ENCODE measurements at places on chromosomes 3 and 15. TPM values are rescaled to one million over a fixed set of nuclear protein-coding genes. Genes with fewer than 3 reads are reported as not detected.

DNA sequence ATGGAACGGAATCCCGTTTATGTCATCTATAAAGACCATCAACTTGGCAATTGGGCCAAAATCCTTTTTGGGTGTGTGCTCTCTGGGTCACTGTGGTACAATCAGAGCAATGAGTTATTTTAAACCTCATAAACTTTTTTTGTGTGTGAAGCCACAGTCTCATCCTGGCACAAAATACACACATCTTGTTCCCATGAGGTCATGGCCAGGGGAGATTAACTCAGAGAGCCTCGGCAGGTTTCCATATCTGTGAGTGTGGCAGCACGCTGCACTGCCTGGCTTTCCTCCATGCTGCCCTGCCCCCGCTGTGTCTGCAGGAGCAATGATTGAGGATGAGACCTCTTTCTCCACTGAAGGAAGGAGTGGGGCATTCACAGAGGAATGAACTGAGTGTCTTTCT is 54.0 kb upstream of the DLG1 start:
- no peak overlapping the region for H3K27ac ChIP-seq
- H3K36me3 ChIP-seq, result no peaks in the 10 kb centered on the region
- peaks cover 18% of the 10 kb centered on the region for H3K27me3 ChIP-seq
- DNase-seq, result no peak
- H3K4me1 ChIP-seq, result no peaks in the 10 kb centered on the region

- no peaks in the 10 kb centered on the region for H3K27me3 ChIP-seq
- H3K36me3 ChIP-seq, result peaks cover 60% of the 10 kb centered on the region
- peak overlapping the region; percentile 69 for H3K27ac ChIP-seq
- H3K4me3 ChIP-seq, result peak overlapping the region; percentile 42
- peaks cover 57% of the 10 kb centered on the region for H3K4me1 ChIP-seq
- DNase-seq, result no peak
Observed at GRCh38 chr3:4750306-4750968, 228.8 kb upstream of the BHLHE40 start.

DNA sequence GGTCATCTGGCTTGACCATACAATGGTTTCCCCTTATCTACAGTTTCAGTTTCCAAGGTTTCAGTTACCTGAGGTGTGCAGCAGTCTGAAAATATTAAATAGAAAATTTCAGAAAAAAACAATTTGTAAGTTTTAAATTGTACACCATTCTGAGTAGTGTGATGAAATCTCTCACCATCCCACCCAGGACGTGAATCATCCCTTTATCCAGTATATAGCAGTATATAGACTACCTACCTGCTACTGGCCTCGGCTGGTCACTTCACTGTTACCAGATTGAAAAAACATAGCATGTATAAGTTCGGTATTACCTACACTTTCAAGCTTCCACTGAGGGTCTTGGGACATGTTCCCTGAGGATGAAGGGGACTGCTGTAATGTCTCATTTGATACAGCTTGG is 12.0 kb downstream of the ARIH1 start:
- H3K36me3 ChIP-seq, result peaks cover 21% of the 10 kb centered on the region
- no peak for DNase-seq
- no peaks in the 10 kb centered on the region for H3K27me3 ChIP-seq

DNA sequence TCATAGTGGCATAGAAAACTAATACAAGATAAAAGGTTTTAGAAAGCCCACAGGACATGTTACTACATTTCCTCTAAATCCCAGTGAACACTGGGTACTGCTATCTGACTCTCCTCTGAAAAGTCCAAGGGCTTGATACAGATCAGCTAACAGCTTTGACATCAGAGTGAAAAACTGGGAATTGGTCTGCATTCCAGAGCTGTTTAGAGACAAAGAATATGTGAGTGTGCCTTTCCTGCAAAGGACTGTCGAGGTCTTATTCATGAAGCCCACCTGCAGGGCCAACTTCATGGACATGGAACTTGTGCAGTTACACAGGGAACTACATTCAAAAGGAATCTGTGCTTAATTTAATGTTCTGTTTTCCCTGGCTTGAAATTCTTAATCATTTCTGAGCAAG is 5.2 kb upstream of the TMCO5A start:
- no peak overlapping the region for H3K4me3 ChIP-seq
- no peak overlapping the region for H3K27ac ChIP-seq
- peaks cover 5% of the 10 kb centered on the region for H3K27me3 ChIP-seq

DNA sequence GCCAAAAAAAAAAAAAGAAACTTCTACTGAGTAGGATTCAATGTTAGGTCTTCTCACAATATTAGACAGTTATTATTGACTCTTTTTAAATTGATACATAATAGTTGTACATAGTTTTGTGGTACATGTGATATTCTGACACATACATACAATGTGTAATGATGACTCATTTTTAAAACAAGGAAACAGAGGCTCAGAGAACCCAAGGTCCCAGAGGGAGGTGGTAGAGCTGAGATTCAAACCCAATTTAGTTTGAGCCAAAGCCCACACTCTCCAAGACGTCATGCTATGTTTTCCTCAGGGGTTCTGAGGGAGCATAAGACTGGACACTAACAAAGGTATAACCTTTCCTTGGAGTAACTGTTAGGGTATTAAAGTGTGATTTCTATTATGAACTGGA is 40.6 kb downstream of the MYO5C start:
- H3K27me3 ChIP-seq, result no peaks in the 10 kb centered on the region
- no peak overlapping the region for H3K4me3 ChIP-seq
- H3K4me1 ChIP-seq, result peaks cover 54% of the 10 kb centered on the region
- no peaks in the 10 kb centered on the region for H3K36me3 ChIP-seq
- no peak for DNase-seq
- no peak overlapping the region for H3K27ac ChIP-seq

DNA sequence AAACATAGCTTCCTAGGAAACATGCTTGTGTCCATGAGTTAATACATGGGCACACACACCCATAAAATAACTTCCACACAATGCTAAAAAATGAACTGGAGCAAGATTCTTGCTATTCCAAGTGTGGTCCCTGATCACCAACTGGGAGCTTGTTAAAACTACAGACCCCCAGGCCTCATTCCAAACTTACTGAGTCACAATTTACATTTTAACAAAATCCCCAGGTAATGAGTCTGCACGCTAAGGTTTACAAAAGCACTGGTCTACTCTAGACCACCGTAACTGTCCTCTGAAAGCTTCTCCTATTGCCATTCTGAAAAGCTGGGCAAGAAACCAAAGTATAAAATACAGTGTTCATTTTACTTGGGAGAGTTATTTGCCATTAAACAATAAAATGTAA is 45.4 kb downstream of the IGF2BP2 start:
- H3K4me1 ChIP-seq, result no peaks in the 10 kb centered on the region
- no peak overlapping the region for H3K27ac ChIP-seq
- H3K4me3 ChIP-seq, result no peak overlapping the region
- peaks cover 35% of the 10 kb centered on the region for H3K27me3 ChIP-seq
- no peaks in the 10 kb centered on the region for H3K36me3 ChIP-seq

- no peak overlapping the region for H3K27ac ChIP-seq
- H3K27me3 ChIP-seq, result no peaks in the 10 kb centered on the region
- no peaks in the 10 kb centered on the region for H3K36me3 ChIP-seq
Observed at GRCh38 chr15:48475600-48476395, 144.6 kb downstream of the DUT start.

DNA sequence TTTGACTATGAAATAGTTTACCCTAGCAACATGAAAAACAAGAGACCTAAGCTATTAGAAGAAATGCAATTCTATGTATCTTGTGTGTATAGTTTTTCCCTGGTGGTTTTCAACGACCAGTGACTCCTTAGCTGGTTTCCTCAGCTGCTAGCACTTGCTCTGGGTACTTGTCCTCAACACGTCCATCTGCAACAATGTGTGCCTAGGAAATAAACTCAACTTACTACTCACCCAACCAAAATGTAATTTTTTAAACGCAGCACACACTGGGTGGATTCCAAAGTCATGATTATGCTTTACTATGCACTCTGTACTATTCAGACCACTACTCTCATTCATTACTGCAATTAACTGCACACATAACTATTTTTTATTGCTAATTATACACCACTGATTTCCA is 31.0 kb downstream of the CPA3 start:
- H3K27ac ChIP-seq, result no peak overlapping the region
- no peak for DNase-seq
- peaks cover 10% of the 10 kb centered on the region for H3K27me3 ChIP-seq
- no peaks in the 10 kb centered on the region for H3K36me3 ChIP-seq

DNA sequence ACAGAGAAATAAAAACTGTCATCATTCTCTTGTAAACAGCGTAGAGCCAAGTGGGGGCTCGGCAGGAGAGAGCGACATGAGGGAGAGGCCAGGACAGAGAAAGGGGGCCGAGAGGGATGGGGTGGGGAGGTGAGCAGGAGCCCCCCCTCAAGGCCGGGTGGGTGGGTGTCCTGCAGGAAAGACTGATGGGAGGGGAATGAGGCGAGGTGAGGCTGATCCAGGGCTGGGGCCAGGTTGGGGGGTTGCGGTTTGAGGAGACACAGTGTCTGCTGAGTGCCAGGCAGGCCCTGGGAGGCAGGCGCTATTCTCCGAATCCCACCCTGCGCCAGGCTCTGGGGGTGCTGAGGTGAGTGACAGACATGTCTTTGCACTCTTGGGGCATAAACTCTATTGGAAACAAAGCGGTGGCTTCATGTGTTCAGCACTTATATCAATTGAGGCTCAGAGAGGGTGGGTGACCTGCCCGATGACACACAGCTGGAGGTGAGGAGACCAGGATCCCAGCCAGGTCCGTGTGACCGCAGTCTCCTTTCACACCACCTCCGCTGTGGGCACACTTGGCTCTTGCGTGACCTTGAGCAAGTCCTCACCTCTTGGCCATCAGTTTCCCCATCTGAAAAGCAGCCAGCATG is 19.6 kb upstream of the CSPG4 start:
- H3K36me3 ChIP-seq, result no peaks in the 10 kb centered on the region
- H3K4me3 ChIP-seq, result no peak overlapping the region
- H3K27ac ChIP-seq, result no peak overlapping the region
- H3K4me1 ChIP-seq, result peaks cover 13% of the 10 kb centered on the region
- H3K27me3 ChIP-seq, result peaks cover 28% of the 10 kb centered on the region

- no peaks in the 10 kb centered on the region for H3K36me3 ChIP-seq
- no peak overlapping the region for H3K4me3 ChIP-seq
- peaks cover 14% of the 10 kb centered on the region for H3K27me3 ChIP-seq
- DNase-seq, result no peak
- no peak overlapping the region for H3K27ac ChIP-seq
- no peaks in the 10 kb centered on the region for H3K4me1 ChIP-seq
Observed at GRCh38 chr15:77921664-77922063, 155.8 kb downstream of the TBC1D2B start.

- no peak for DNase-seq
- no peaks in the 10 kb centered on the region for H3K36me3 ChIP-seq
- H3K27me3 ChIP-seq, result no peaks in the 10 kb centered on the region
- H3K27ac ChIP-seq, result no peak overlapping the region
- H3K4me3 ChIP-seq, result no peak overlapping the region
- H3K4me1 ChIP-seq, result no peaks in the 10 kb centered on the region
Observed at GRCh38 chr3:39937874-39938273, 128.5 kb downstream of the MYRIP start.

GRCh38 chr3:173395073-173395411 is 2.5 kb upstream of the NLGN1 start:
- no peaks in the 10 kb centered on the region for H3K36me3 ChIP-seq
- peaks cover 25% of the 10 kb centered on the region for H3K4me1 ChIP-seq
- peaks cover 54% of the 10 kb centered on the region for H3K27me3 ChIP-seq
- H3K27ac ChIP-seq, result no peak overlapping the region
- no peak for DNase-seq

- H3K27me3 ChIP-seq, result peaks cover 4% of the 10 kb centered on the region
- peaks cover 11% of the 10 kb centered on the region for H3K36me3 ChIP-seq
- DNase-seq, result no peak
- peak overlapping the region; percentile 66 for H3K27ac ChIP-seq
- H3K4me1 ChIP-seq, result peaks cover 49% of the 10 kb centered on the region
Observed at GRCh38 chr15:52018244-52018643, 775 bp upstream of the MAPK6 start.

DNA sequence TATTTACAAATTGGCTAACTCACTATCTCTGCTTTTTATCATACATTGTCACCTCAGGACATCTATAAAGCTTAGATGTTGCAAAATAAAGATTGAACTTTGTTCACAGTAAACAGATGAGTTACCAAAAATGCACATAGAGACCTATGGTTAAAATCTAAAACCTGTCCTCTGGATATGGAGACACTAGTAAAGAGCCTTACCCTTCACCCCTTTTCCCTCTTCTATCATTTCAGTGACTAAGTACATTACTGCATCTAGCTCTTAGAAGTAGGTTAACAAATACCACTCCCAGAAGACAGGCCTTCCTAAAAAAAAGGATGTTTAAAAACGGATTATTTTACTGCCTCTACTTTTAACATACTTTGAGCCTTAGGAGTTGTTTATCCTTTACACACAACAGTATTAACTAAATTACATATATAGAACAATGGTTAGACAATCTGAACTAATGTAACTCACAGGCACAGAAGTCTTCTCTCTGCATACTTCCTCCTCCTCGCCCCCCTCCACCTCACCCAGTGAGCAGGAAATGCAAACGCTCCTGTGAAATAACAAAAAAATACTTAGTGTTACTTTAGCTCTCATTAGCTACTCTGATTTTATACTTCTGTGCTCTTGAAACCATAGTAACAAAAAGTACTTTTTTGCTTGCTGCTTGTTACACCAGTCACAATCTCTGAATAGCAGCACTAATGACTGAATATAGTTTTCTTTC is 23.3 kb downstream of the IREB2 start:
- H3K4me3 ChIP-seq, result no peak overlapping the region
- H3K27ac ChIP-seq, result peak overlapping the region; percentile 53
- peaks cover 27% of the 10 kb centered on the region for H3K4me1 ChIP-seq
- DNase-seq, result peak; percentile 28
- peaks cover 29% of the 10 kb centered on the region for H3K36me3 ChIP-seq

Gene GLDN
- not detected for total RNA-seq

Gene PIK3R4
- total RNA-seq, result 21.6 TPM

Gene IMPG2
- total RNA-seq, result 0.25 TPM

Gene TP63
- total RNA-seq, result 1.7 TPM

Gene PRSS50
- total RNA-seq, result not detected

Gene RAB7A
- total RNA-seq, result 213 TPM

All from activated CD4-positive, alpha-beta memory T cell treated with anti-CD3 and anti-CD28 coated beads, Interleukin-2, amount 10 ng/mL, durations not matched to agents 7 days and 5 days (primary cell).